ENCODE measurements at places on chromosomes 3 and 15. TPM values are rescaled to one million over a fixed set of nuclear protein-coding genes. Genes with fewer than 3 reads are reported as not detected.

DNA sequence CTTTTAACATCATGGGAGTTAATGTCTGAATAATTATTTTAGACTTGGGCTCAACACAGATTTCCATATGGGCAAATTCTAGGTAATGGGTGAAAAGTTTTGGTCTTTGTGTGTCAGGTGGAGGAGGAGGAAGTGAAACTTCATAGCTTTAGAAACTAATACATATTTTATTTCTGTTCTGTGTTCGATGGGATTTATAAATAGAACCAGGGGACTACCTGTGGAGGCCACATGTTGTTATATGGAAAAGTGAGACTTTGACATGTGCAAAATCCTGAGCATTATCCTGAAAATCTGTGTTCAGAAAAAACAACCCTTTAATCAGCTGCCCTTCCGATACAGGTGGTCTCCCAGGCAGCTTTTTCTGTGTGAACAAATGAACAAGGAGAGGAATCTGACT is 209.5 kb downstream of the SOX2 start:
- DNase-seq = no peak

GRCh38 chr3:33980252-33980651 is 181.8 kb downstream of the PDCD6IP start:
- peak; percentile 15 for DNase-seq

GRCh38 chr3:194685718-194686413 is at the start of gene FAM43A:
Gene FAM43A, plus strand, starts transcription at chr3:194685883. Its CDS starts 944 bp downstream, at chr3:194686827.
- peak; percentile 88 for DNase-seq

ATP2B2 gene
- not detected for polyA plus RNA-seq

DNA sequence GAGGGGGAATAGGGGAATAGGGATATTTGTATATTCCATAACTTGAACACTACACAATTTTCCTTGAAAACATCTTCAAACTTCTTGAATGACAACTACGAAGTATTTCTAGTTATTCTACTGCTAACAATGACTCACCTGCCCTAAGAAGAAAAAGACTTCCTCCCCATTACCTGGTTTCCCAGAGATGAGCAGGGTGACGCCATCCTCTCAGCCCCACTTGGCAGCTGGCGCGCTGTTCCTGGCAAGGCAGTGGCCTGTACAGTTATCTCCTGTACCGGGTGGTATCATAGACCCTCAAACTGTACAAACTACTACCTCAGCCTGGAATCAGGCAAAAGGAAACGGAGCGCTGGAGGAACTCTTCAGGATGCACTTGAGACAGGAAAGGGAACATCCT is 10.4 kb downstream of the WDR82 start:
- no peak for DNase-seq

POPDC2 gene
- 5.6 TPM for polyA plus RNA-seq

ARGFX gene
- not detected for polyA plus RNA-seq

DNA sequence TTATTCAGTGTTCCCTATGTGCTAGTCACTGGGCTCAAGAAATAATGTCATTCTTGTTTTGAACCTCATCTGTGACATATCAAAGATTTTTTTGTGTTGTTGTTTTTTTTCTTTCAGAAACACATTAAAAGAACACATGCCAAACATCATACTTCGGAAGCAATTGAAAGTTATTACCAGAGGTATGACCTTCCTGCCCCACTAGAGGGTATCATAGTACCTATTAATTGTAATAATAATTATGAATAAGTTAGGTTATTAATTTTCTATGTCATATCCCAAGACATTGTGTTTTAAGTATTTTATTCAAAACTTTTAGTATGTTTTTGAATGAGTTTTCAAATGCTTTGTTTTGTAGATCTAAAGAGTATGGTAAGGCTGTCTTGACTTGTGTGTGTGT is 65.7 kb downstream of the CDIN1 start:
- DNase-seq = no peak

- DNase-seq = peak; percentile 53
Measured at GRCh38 chr3:98710067-98710659, 53.0 kb upstream of the ST3GAL6 start.

DNA sequence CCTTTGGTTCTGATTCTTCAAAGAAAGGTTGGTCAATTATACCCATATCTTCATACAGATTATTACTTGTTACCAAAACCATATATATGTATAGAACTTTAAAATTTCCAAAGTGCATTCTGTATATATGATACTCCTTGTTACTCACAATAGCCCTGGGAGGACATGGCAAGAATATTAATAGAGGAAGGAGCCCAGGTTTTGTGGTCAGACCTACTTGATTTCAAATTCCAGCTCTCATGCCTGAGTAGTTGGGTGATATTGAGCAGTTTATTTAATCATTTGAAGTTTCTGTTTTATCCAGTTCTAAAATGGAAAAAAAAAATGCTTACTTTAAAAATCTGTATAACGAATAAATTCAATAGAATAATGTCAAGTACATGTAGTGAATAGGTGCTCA is 2.5 kb downstream of the IL1RAP start:
- DNase-seq = no peak

GRCh38 chr15:98778263-98778959 is 130.1 kb downstream of the IGF1R start:
- no peak for DNase-seq
